ENCODE measurements at places on chromosomes 2 and 18. TPM values are rescaled to one million over a fixed set of nuclear protein-coding genes. Genes with fewer than 3 reads are reported as not detected.

SERPINB13 gene
- 0.43 TPM for polyA plus RNA-seq

METTL21A gene
- 15.3 TPM for polyA plus RNA-seq

FN1 gene
- polyA plus RNA-seq, result 373 TPM

EMILIN1 gene
- 66.7 TPM for polyA plus RNA-seq

BOK gene
- 69.5 TPM for polyA plus RNA-seq

SPATA3 gene
- polyA plus RNA-seq, result not detected

CAMKMT gene
- 4.3 TPM for polyA plus RNA-seq

DAPL1 gene
- polyA plus RNA-seq, result not detected

RESP18 gene
- not detected for polyA plus RNA-seq

ZNG1B gene
- 42.4 TPM for polyA plus RNA-seq

ZNF385B gene
- 7.9 TPM for polyA plus RNA-seq

PKDCC gene
- 116 TPM for polyA plus RNA-seq

MYOM1 gene
- polyA plus RNA-seq, result 679 TPM

ARMC9 gene
- 6.3 TPM for polyA plus RNA-seq

GREB1 gene
- 13.8 TPM for polyA plus RNA-seq

DQX1 gene
- 0.25 TPM for polyA plus RNA-seq

ATP6V1C2 gene
- polyA plus RNA-seq, result 1.7 TPM

TMEM37 gene
- 11.1 TPM for polyA plus RNA-seq

PCARE gene
- polyA plus RNA-seq, result 0.28 TPM

SIX2 gene
- 7.2 TPM for polyA plus RNA-seq

UGT1A3 gene
- not detected for polyA plus RNA-seq

ANKRD30BL gene
- polyA plus RNA-seq, result 0.08 TPM

PDK1 gene
- 22.9 TPM for polyA plus RNA-seq

NPHP1 gene
- polyA plus RNA-seq, result 5.1 TPM

APCDD1 gene
- 11.1 TPM for polyA plus RNA-seq

KCNJ3 gene
- 0.79 TPM for polyA plus RNA-seq

C1GALT1C1L gene
- polyA plus RNA-seq, result 1.3 TPM

GPR45 gene
- not detected for polyA plus RNA-seq

TUBA3E gene
- not detected for polyA plus RNA-seq

SPDYA gene
- polyA plus RNA-seq, result 1.5 TPM

CCBE1 gene
- 2.0 TPM for polyA plus RNA-seq

AMER3 gene
- polyA plus RNA-seq, result not detected

TLX2 gene
- not detected for polyA plus RNA-seq

WDR12 gene
- polyA plus RNA-seq, result 61.1 TPM

MAPRE3 gene
- polyA plus RNA-seq, result 41.2 TPM

DSEL gene
- 9.0 TPM for polyA plus RNA-seq

GCG gene
- polyA plus RNA-seq, result 2.5 TPM

MAP3K19 gene
- polyA plus RNA-seq, result not detected

SUCLG1 gene
- polyA plus RNA-seq, result 71.6 TPM

ALK gene
- 0.18 TPM for polyA plus RNA-seq

All from hindlimb muscle (tissue), 1 donor.